ENCODE measurements at places on chromosomes 4 and X.

GRCh38 chr4:165378745-165379677 lies at the start of gene CPE:
TSS of gene CPE (plus strand) at chr4:165379008. CDS start at chr4:165379222, 214 bp downstream.
- peak; percentile 21 for DNase-seq

GRCh38 chrX:99572711-99573110 lies 837.4 kb downstream of the PCDH19 start:
- DNase-seq = no peak

- DNase-seq = peak; percentile 0
These were observed 940.0 kb downstream of the SH3BGRL start for GRCh38 chrX:82141942-82142341.

DNA sequence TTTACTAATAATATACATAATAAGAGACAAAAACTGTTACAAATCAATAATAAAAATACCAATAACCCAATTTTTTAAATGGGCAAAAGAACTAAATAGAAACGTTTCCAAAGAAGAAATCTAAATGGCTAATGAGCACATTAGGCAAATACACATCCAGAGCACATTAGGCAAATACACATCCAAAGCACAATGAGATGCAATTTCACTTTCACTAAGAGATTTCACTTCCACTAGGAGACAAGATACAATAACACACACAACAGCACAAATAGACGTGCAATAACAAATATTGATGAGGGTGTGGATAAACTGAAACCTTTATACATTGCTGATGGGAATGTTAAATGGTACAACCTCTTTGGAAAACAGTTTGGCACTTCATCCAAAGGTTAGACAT lies 250.7 kb downstream of the ARAP2 start:
- no peak for DNase-seq

- DNase-seq = no peak
These were observed 76.7 kb downstream of the DGKK start for GRCh38 chrX:50393902-50394301.

GRCh38 chrX:23292988-23293651 lies 41.5 kb upstream of the PTCHD1 start:
- DNase-seq = no peak

GRCh38 chr4:85744950-85745349 lies 270.0 kb downstream of the ARHGAP24 start:
- DNase-seq = no peak

DNA sequence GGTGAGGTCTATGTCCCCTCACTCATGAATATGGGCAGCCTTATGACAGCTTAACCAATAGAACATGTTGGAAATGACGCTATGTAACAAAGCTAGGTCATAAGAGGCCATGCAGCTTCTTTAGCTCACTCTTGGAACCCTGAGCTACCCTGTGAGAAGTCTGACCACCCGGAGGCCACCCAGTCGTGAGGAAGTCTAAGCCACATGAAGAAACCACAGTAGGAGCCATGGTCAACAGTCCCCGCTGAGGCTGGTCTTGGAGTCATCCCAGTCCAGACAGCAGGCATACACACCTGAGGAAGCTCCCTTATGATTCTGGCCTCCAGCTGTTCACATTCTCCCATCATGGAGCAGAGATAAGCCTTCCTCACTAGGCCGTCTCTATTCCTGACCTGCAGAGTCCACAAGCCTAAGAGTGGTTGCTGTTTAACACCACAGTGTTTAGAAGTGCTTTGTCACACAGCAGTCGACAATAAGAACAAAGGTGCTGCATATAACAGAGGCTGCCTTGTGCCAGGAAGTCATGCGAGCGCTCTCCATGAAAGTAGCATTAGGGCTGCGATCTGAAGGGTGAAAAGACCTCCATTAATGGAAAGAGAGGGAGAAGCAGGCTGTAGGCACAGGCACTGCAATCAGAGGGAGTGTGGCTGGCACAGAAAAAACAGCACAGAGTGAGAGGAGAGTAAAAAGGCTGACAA lies 38.2 kb downstream of the TSPAN5 start:
- DNase-seq = no peak

- DNase-seq = no peak
These were observed 57.2 kb downstream of the FNIP2 start for GRCh38 chr4:158826057-158826456.

DNA sequence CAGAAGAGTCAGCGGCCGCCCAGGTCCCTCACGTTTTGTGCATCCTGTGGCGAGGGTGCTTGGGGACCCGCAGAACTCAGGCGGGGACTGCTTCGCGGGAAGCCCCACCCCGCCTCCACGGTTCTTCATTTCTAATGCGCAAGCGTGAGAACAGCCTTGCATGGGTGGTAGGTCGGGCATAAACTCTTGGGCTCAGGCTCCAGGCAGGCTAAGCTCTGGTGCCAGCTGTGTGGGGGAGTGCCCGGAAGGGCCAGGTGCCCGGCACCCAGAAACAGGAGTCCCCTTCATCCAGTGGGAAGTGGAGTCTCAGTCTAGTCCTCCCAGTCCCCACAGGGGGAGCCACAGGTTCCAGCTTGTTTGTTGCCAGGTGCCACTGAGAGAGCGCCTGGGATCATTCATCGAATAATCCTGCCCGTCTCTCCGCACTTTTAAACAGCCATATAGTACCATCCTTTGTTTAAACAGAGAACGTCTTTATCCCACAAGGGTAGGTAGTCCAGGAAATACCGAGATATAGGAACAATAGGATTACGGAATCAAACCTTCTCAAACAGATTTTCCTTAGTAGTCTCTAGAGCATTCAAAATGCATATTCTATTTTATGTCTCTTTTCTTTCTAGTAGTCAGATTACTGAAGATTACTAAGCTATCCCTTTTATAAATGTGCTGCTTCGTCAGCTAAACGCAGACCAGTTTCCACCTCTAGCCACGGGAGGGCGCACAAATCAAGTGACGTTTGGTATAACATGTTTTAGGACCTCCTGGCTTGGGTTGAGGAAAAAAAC lies 12.7 kb upstream of the RBBP7 start:
- peak; percentile 47 for DNase-seq

GRCh38 chrX:49155243-49155899 lies 7.2 kb upstream of the MAGIX start:
- no peak for DNase-seq

- DNase-seq = no peak
These were observed 209.9 kb downstream of the PARM1 start for GRCh38 chr4:75142850-75143249.

- no peak for DNase-seq
These were observed 377.0 kb downstream of the RPA4 start for GRCh38 chrX:97260679-97261078.

- no peak for DNase-seq
These were observed 414.1 kb downstream of the CENPC start for GRCh38 chr4:67131224-67131623.

GRCh38 chrX:142001934-142002333 lies 98.2 kb downstream of the MAGEC1 start:
- no peak for DNase-seq

DNA sequence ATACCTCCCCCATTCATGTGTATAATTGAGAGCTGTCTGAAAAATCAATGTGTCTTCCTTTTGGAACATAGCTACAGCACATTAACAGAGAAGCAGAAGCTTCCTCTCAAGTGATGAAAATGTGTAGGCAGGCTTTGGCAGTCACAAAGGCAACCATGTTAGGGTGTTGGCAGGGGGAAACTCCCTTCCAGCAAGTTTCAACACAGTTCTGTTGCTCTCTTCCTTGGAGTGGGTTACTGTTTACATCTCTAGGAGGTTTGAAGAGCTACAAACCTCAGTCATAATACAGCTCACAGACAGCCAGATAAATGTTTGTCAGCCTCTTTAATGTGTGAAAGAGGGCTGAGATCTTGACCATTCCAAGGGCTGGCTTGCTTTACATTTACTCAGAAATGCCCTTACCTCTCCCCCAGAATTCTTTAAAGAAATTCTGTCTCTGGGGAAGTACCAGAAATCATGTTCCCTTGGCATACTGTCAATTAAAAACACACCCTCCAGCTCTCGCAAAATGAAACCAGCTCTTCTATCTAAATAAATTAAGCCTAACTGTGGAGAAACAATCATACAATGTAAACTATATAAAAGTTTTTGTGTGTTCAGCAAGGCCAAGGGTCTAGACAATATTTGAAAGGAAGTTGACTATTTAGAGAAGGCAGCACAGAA lies 18.9 kb downstream of the ZBTB33 start:
- no peak for DNase-seq

- no peak for DNase-seq
These were observed 11.9 kb downstream of the BLOC1S4 start for GRCh38 chr4:6727943-6728250.

DNA sequence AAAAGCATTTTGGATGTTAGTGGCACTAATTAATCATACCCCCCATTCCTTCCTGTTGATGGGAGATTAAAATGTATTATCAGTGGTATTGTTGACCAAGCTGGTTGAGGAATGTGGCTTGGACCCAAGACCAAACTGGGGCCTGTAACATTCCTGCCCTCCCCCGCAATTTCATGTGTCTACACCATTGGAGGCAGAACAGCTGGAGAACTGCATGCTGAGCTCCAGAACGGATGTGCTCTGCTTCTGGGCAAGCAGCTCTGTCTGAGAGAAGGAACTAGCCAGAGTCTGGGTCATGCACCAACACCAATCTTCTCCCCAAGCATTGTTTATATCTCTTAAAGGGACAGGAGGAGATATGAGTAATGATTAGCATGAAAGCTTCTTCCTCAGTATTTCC lies 185.5 kb downstream of the CEP135 start:
- no peak for DNase-seq

DNA sequence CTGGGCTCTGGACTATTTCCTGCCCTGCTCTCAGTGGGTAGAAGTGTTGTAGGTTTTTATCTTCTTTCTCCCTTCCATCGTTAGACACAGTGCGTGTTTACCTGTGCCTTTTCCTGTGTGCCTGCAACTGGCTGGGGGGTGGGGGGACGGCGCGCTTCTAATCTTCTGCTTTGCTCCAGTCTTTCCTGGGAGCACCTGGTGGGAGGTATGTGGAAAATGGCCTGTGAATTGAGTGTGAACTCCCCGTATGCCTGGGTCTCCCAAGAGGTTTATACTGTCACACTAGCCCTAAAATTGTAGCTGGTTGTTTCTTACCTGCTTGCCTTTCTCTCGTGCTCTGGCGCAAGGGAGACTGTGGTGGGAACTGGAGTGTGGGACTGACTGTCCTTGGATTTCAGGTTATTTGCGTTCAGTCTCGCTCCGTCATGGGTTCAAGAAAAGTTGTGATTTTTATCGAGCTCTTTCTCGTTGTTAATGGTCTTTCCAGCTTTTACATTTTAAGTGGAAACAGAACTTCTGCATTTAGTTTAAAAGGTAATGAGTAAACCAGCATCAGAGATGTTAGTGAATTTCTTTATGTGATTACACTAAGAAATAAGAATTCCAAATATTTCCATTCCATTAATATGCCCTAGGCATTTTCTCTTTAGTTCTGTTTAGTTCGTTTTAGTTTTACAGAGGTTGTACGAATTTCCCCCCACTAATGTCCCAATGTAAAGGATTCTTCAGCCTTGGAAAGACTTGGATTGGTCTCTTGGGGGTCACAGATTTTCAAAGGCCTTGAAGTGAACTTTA lies 15.3 kb downstream of the MRPL1 start:
- no peak for DNase-seq

DNA sequence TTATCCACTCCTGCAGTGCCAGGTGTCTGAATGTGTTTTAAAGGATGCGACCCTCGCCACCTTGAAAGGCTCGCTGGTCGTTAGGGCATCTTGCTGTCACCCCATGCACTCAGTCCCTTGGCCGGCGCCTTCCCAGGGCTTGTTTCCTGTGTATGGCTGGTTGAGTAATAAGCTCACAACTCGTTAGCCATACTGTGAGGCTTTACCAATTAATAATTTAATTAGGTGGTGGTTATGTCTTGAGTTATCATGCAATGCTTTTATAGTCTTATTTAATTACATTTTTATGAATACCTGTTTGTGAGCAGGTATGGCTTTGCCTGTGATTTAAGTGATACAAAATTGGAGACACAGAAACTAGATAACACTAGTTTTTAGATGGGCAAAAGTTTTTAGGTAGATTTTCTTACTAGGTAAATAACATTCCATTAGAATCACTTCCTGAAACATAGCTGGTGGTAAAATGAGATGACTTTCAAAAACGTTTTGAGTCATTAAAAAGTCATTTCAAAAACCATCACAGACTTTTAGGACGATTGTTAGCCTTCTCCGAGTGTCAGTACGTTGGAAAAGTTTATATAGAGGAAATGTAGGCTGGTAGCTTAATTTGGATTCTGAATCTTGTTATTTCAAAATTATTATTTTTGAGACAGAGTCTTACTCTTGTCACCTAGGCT lies 18.2 kb downstream of the PTTG2 start:
- DNase-seq = no peak

- DNase-seq = no peak
These were observed 28.3 kb upstream of the HPGD start for GRCh38 chr4:174550541-174550940.

DNA sequence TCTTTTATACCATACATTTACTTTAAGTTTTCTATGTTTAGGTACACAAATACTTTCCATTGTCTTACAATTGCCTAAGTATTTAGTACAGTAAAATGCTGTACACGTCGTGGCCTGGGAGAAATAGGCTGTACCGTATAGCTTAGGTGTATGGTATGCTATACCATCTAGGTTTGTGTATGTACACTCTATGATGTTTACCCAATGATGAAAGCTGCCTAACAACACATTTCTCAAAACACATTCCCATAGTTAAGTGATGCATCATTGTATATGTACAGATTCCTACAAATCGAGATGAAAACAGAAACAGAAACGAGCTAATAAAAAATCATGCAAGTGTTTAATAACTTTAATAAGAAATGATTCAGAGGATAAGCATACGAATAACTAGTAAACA lies 51.6 kb downstream of the SPANXA2 start:
- no peak for DNase-seq

DNA sequence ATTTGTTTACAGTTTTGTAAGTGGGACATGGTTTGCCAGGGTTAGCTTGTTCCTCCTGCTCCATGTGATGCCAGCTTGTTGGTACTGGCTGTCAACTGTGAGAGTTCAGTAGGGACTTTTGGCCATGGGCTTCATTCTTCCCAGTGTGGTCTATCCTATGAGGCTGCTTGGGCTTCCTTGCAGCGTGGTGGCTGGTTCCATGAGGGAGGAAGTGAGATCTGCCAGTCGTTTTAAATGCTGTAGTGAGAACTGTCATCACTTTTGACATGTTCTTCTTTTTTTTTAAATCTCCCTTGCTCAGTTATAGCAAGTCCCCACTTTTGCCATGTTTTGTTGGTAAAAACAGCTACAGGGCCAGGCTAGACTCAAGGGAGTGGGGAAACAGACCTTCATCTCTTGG lies 15.9 kb downstream of the NSD2 start:
- DNase-seq = no peak

DNA sequence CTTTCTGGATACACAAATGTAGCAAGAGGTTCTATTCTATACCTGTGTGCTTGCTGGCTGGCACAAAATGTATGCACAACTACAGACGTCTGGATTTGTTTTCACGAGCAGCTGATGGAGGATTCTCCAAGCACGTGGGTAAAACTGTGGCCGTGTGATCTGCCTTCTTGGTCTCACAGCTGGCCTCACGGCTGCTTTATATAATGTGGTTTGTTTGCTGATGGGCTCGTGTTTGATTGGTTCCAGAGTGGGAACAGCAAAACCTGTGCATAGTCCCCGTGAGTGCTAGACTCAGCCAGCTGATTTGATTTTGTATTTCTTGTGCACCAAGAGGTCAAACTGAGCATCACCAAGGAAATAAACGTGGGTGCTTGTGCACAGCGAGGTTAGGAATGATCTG lies 262.6 kb upstream of the RPS6KA3 start:
- DNase-seq = no peak

GRCh38 chr4:81913427-81913879 lies 441.7 kb upstream of the RASGEF1B start:
- peak; percentile 6 for DNase-seq

- no peak for DNase-seq
These were observed 239.7 kb upstream of the NOCT start for GRCh38 chr4:138775890-138776289.

- DNase-seq = no peak
These were observed 880.5 kb downstream of the STPG2 start for GRCh38 chr4:97262769-97263168.
